Bronchial epithelial cell (primary cell): ENCODE measurements at places on chromosomes 1 and 21. TPM values are rescaled to one million over a fixed set of nuclear protein-coding genes. Genes with fewer than 3 reads are reported as not detected.

DNA sequence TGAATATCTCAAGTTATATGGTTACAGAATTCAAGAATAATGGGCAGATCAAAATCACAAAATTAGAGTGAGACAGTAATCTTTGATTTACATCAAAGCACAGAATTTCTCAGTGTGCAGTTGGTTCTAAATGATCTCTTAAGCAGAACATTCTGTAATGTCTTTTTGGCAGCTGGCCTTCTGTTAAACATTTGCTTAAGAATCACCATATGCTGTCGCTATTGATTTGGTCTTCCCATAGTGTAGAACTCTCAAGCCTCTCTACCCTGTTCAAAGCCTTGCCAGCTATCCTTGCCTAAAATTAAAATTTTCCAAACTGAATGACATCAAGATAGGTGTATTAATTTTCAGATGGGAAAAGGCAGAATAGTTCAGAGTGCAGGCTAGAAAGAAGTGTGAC is 38.9 kb upstream of the ERO1B start:
- no peak for DNase-seq

GRCh38 chr1:57966751-57967406 is 543.0 kb upstream of the DAB1 start:
- DNase-seq = peak; percentile 42

DNA sequence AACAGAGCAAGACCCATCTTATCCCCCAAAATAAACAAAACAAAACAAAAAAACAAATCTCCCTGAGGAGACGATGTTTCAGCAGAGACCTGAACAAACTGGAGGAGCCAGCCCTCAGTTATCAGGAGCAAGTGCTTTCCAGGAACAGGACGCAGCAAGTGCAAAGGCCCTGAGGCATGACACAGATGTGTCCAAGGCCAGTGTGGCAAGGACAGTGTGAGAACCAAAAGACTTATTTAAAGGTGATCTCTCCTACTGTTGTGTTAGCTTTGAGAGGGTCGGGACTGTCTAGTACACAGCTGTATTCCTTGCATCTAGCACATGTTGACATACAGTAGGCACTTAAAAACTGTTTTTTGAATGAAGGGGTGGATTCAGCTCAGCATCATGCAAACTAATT is 48.0 kb downstream of the FOXD2 start:
- DNase-seq = no peak

DNA sequence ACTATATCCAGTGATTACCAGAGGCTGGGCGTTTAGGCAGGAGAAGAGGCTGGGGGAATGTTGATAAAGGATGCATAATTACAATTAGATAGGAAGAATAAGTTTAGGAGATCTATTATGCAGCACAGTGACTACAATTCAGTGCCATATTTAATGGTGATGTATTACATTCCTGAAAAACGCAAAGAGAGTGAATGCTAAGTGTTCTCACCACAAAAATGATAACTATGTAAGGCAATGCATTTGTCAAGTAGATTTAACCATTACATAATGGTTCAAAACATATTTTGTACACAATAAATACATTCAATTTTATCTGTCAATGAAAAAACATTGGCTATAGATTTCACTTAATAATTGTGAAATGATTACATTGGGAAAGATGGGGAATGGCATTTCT is 548.9 kb downstream of the NUF2 start:
- DNase-seq = no peak

DNA sequence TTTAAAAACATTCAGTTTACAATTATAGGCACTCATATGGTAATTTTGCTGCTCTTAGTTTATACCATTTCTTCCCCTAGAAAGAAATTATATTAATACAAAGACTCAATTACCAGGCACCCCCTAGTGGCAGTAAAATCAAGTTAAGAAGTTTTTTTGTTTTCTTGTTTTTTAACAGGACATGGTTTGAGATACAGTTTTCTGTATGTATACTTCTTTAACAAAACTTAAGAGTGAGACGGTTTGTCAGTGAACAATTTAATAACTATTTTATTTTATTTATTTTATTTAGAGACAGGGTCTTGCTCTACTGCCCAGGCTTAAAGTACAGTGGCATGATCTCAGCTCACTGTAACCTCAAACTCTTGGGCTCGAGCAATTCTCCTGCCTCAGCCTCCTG is 224.6 kb downstream of the FAF1 start:
- DNase-seq = peak; percentile 25

Gene RHD
- not detected in 2 replicates for total RNA-seq
